ENCODE measurements at places on chromosomes 13 and 19.

DNA sequence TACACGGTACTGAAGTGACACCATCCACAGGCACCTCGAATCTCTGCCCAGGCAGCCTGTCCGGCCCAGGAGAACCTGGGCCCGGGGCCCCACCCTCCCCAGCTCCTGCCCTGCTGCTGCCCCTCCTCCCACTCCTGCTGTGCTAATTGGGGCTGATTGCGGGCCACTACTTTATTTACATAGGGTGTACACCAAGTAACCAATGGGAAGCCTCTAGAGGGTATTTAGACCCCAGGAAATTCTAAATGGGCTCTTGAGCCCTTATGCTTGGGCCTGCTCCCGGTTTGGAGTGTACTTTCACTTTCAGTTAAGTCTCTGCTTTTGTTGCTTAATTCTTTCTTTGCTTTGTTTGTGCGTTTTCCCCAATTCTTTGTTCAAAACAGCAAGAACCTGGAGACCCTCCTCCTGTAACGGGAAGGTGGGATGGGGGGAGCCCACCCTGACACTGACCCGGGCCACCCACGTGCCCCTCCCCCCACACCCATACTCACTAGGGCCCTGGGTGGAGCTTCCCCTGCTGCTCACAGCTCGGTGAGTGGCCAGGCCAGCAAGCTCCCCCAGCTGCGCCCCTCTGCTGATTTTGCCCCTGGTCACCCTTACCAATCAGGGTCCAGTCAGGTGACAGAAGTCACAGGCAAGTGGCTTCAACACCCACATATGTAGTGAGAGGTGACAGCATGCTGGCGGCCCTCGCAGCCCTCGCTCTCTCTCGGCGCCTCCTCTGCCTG lies 9.4 kb downstream of the SCGB2B2 start:
- peak; percentile 66 for DNase-seq

- peak; percentile 87 for DNase-seq
These were observed 698 bp downstream of the BLOC1S3 start for GRCh38 chr19:45179072-45179891.

GRCh38 chr19:56222901-56223300 lies 20.8 kb downstream of the ZSCAN5C start:
- no peak for DNase-seq

GRCh38 chr13:73698859-73699258 lies 435.3 kb downstream of the KLF12 start:
- no peak for DNase-seq

GRCh38 chr19:2636897-2637683 lies 65.4 kb downstream of the GNG7 start:
- peak; percentile 93 for DNase-seq

GRCh38 chr13:33123066-33123859 lies 107.0 kb downstream of the KL start:
- peak; percentile 45 for DNase-seq

DNA sequence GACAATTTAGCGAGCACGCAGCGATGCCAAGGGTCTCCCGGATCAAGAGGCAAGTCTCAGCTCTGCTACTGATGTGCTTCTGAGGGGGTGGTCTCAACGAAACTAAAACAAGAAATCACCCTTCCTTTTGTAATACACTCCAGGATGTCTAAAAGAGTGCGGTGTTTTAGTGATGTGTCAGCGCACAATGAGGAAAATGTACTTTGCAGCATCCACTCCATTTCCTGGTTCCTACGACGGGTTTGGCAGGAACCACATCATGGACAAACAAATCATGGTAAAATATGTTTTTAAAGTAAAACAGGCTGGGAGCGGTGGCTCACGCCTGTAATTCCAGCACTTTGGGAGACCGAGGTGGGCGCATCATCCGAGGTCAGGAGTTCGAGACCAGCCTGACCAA lies 154.0 kb upstream of the TSC22D1 start:
- no peak for DNase-seq

DNA sequence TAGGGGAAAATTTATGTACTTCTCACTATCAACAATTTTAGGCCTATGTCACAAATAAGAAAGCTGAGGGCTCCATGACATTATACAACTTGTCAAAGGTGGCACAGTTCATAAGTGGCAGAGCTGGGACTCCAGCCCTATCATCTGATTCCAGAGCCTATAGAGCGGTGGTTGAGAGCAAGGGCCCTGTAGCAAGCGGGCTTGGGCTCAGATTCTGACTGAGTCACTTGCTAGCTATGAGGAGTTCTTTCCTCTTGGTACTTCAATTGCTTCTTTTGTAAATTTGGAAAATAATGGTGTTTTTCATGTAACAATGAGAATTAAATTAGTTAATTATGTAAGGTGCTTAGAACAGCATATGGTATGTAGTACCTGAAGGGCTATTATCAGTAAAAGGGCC lies 28.7 kb upstream of the FAM216B start:
- no peak for DNase-seq

DNA sequence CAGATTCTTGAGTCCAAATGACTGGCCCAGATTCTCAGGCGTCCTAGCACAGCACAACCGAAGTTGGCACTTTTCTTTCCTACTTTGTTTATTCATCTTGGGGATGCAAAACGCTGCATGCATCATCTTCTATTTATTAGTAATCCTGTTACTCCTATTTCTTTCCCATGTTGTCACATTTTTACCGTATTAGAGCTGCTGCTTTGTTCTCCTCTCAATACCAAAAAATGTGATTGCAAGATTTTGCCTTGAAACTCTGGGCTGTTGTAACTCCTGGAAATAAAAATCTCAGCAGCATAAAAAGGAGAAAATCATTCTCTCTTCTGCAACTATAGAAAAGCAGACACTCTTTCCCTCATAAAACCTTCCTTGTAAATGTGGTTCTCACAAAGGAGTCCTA lies 12.9 kb upstream of the IGSF23 start:
- DNase-seq = no peak

DNA sequence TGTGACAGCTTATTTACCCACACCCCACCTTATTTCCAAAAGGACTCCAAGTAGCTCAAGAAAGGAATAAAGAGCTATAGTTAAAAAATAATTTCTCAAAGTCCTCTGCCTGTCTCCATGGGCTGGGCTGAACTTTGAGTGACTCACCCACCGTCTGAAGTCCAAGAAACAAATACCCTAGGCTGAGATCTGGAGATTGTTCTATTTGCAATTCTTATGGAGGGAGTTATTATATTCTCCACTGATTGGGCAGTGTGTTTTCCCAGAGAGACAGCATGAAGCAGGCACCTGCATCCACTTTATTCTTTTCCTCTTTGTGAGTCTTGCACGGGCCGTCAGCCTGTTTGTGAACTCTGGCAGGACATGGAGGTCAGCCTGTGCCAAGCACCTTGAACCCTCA lies 63.2 kb downstream of the SHISA2 start:
- no peak for DNase-seq

DNA sequence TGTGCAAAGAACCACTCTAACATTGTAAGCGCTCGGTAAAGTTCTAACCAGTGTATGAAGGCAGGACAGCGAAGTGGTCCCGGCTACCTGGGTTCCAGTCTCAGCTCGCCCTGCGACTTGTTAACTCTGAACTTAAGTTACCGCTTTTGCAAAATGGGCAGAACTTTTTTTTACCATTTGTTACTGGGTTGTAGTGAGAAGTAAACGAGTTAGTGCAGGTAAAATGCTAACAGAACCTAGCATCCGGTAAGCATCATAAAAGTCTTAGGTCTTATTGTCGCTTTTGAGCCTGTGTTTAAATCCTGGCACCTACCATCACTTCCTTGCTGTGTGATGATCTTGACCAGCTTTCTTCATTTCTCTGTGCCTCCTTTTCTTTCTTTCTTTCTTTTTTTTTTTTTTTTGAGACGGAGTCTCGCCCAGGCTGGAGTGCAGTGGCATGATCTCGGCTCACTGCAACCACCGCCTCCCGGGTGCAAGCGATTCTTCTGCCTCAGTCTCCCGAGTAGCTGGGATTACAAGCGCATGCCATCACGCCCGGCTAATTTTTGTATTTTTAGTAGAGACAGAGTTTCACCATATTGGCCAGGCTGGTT lies 734 bp upstream of the TRMT1 start:
- DNase-seq = no peak

- DNase-seq = no peak
These were observed 49.8 kb downstream of the BICRA start for GRCh38 chr19:47658431-47659348.

GRCh38 chr19:47179653-47180310 lies 49.1 kb downstream of the SAE1 start:
- DNase-seq = peak; percentile 65

- no peak for DNase-seq
These were observed 38.1 kb downstream of the RUBCNL start for GRCh38 chr13:46348961-46349360.

- DNase-seq = no peak
These were observed 14.6 kb downstream of the XRCC1 start for GRCh38 chr19:43560687-43561086.

DNA sequence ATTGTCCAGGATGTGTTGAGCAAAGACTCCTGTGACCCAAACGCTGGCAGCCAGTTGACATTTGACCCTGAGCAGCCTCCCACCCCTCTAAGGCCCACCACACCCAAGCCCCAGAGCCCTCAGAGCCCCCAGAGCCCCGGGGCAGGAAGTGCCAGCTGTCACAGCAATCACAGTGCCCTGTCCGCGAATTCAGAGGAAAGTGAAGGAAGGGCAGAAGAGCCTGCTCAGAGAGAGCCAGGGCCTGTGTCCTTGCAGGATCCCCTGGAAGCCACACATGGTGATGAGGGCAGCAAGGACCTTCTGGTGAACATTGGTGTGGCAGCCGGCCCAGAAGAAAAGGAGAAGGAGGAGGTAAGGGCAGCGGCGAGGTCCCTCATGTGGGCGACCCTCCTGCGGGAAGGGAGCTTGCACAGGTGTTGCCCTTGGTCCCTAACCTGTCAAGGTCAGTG lies 63.7 kb downstream of the SPATA13 start:
- no peak for DNase-seq

- DNase-seq = peak; percentile 47
These were observed 69.8 kb upstream of the RGCC start for GRCh38 chr13:41387576-41387975.

- DNase-seq = no peak
These were observed 778 bp upstream of the LRRC4B start for GRCh38 chr19:50568728-50569698.

DNA sequence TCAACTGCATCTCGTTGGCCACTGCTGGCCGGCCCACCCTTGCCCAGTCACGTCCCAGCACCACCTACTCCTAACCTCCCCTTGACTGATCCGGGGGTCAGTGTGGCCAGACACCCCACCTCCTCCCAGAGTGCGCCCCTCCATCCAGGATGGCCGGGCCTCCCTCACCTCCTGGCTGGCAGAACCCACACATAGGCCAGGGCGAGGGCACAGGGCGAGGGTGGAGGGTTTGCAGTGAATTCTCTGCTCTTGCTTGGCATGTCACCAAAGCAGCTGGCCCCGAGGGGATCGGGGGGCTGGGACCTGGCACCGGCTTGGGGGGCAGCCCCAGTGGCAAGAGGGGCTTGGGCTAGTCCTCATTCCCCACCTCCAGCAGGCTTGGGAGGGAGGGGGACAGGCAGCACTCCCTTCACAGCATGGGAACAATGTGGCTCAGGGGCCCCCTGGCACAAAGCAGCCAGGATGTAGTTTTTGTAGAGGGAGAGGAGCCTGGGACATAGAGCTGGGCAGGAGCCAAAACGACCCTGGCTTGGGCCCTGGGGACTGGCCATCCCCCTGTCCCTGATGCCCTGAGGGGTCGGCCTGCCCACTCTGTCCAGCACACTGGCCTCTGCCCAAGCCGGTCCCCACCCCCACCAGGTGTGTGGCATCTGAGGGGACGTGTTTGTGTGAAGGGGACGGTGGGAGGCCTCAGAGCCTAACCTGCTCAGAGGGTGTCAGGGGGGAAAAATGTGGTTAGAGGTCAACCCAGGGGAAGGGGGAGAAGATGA lies 28.5 kb upstream of the ASF1B start:
- no peak for DNase-seq

- DNase-seq = no peak
These were observed 10.8 kb upstream of the RNF113B start for GRCh38 chr13:98187965-98188261.

DNA sequence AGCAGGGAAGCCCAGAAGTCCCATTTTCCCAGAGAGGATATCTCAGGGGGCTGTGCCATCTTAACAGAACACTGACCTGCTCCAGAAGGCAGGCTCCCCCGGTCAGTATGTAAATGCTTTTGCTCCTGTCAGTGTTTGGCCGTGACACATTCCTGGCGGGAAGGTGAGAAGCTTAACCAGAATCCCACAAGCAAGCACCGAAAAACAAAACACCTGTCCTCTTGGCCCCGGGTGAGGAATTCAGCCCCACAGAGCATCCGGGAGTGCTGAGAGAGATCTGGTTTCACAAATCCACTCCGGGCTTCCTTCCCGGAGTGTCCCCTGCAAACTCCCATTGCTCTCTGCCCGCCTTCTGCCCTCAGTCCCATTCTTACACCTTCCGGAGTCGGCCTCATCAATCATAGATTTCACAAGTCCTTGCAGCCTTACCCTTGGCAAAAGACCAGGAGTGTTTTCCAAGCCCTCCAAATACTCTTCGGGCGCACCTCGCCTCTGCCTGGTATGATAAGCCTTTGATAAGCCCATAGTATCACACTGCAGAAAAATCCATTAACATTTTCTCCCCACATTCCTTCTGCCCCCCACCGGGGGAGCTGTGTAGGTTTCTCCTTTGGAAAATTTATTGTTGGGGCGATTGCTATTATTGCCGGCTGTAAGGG lies 12.2 kb downstream of the TPM4 start:
- no peak for DNase-seq

DNA sequence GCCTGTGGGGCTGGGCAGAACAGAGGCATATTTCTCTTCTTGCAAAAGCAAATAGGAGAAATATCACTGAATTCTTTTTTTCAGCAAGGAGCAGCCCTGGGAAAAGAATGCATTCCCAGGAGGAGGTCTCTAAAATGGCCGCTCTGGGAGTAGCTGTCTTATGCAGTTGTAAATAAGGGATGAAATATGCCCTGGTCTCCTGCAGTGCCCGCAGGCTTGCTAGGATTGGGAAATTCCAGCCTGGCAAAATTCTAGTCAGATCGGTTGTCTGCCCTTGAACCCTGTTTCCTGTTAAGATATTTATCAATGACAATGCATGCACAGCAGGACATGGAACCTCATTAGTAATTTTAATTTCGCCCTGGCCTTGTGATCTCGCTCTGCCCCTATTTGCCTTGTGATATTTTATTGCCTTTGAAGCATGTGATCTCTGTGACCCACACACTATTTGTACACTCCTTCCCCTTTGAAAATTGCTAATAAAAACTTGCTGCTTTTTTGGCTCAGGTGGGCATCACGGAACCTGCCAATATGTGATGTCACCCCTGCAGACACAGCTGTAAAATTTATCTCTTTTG lies 1993.2 kb downstream of the PCDH9 start:
- no peak for DNase-seq

- DNase-seq = no peak
These were observed 5.8 kb downstream of the CRYL1 start for GRCh38 chr13:20519875-20520274.

GRCh38 chr13:33682020-33682564 lies 135.9 kb upstream of the RFC3 start:
- no peak for DNase-seq

GRCh38 chr13:37290716-37291505 lies 185.4 kb upstream of the CSNK1A1L start:
- DNase-seq = no peak

GRCh38 chr13:52447815-52448552 lies 2.5 kb downstream of the VPS36 start:
- DNase-seq = no peak
